Activated CD8-positive, alpha-beta T cell treated with anti-CD3 and anti-CD28 coated beads, Interleukin-2, amount 10 ng/mL, durations not matched to agents 7 days and 5 days (primary cell): ENCODE measurements at places on chromosomes 7 and 10. TPM values are rescaled to one million over a fixed set of nuclear protein-coding genes. Genes with fewer than 3 reads are reported as not detected.

Gene GPR26
- not detected for total RNA-seq

Gene NPSR1
- total RNA-seq: not detected

Gene MRC1
- not detected for total RNA-seq

Gene MMD2
- total RNA-seq: not detected

Gene NRCAM
- total RNA-seq: 0.05 TPM

Gene EGFR
- not detected for total RNA-seq

Gene CTAGE4
- total RNA-seq: 0.47 TPM

Gene CEP55
- total RNA-seq: 81.1 TPM

Gene C7orf33
- not detected for total RNA-seq

Gene TRPV5
- not detected for total RNA-seq

Gene AUTS2
- total RNA-seq: 16.3 TPM

Gene CALHM1
- total RNA-seq: 1.8 TPM
